Sigmoid colon (tissue), 7 donors: ENCODE measurements at places on chromosomes 3 and 15. TPM values are rescaled to one million over a fixed set of nuclear protein-coding genes. Genes with fewer than 3 reads are reported as not detected.

The PSTPIP1 gene
- 7.4 TPM for total RNA-seq

The KLHL18 gene
- total RNA-seq: 33.8 TPM

The GABRR3 gene
- total RNA-seq: not detected

The SLC9C1 gene
- total RNA-seq: 0.41 TPM

DNA sequence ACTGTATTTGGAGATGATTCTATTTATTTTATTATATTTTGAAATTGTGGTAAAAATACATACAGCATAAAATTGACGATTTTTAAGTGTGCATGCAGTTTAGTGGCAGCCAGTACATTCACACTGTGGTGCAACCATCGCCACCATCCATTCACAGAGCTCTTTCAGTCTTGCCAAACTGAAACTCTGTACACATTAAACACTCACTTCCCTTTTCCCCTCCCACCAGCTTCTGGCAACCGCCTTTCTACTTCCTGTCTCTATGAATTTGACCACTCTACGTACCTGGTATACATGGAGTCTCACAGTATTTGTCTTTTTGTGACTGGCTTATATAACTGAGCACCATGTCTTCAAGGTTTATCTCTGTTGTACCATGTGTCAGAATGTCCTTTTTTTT, 303.3 kb upstream of the ATP10A start:
- no peak for DNase-seq

GRCh38 chr3:127265581-127265981, 22.3 kb downstream of the PRR20G start:
- DNase-seq: no peak

DNA sequence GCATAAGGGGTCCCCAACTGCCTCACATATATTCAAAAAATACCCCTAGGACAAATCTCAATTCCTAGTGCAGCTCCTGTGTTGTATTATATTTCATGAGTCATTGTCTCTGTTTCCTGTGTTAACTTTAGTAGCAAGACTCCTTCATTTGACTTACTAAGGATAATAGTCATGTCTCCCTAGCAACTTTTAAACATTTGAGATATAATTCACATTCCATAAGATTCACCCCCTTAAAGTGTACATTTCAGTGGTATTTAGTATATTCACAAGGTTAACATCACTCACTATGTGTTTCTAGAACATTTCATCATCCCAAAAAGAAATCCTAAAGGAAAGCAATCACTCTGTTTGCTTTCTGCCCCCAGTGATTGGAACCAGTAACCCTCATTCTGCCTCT, 121.3 kb upstream of the WNT7A start:
- DNase-seq: no peak

- DNase-seq: no peak
Observed at GRCh38 chr15:74840851-74841775, 1.8 kb downstream of the ULK3 start.

GRCh38 chr3:175704366-175705055, 845.4 kb downstream of the NAALADL2 start:
- no peak for DNase-seq

DNA sequence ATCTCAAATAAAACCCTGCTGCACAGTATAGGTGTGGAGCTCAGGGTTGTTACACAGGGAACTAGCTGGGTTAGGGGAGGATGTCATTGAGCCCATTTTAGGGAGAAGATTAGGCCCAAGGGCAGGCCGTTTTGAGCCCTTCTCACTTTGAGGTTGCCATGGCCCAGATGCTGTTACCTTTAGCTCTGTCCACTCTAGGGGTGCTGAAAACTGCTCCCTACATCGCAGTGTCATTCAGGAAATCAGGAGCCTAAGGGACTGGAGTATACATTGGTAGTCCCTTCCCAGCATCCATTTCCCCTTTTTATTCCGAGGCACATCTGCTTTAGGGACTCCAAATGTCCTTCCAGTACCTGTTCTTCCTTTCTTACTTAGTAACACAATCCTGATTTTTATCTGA, 79.0 kb upstream of the SELENOK start:
- DNase-seq: no peak

DNA sequence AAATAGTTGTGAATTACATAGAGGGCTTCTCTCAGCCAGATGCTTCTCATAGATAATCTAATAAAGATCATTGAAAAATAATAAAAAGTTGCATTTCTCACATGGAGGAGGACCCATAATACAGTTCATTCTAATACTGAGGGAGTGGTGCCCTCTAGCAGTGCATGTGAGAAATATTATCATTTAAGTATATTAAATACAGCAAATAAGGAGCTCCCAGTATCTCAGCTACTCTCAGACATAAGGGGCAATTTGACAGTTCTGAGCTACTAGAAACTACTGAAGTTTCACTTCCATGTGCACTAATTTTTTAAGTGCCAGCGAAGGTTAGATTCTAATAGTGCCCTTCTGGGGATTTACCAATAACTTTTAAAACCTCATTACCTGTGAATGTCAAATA, 188.3 kb downstream of the IL5RA start:
- DNase-seq: no peak

GRCh38 chr15:85854345-85855097, 59.8 kb upstream of the KLHL25 start:
- DNase-seq: no peak

GRCh38 chr3:152039887-152040286, 166.4 kb downstream of the SUCNR1 start:
- DNase-seq: no peak

DNA sequence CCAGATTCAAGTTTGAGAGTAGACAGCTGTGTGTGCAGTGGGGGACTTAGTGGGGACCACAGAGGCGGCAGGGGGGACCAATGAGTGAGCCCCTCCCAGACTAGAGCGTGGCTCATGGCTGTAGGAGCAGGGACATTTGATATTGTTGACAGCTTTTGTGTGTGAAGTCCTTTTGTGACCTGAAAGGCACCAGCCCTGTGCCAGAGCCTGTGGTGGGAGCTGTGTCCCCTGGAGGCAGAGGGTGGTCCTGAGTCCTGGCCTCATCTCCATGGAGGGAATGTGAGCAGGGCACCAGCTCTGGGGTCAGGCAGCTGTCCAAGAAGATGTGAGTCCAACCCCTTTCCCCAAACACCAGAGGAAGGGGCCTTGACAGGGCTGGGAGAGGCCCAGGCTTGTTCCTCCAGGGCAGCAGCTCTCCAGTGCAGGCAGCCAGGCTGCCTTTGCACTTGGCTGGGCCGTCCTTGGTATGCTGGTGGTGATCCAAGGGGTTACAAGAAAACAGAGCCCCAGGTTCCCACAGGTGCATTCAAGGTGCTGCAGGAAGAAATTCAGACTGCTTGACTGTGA, 10.1 kb upstream of the C3orf22 start:
- no peak for DNase-seq
